Bronchus fibroblast of lung (primary cell): ENCODE measurements at places on chromosomes 5 and 9. TPM values are rescaled to one million over a fixed set of nuclear protein-coding genes. Genes with fewer than 3 reads are reported as not detected.

Gene RBM18
- 6.2 and 6.4 TPM in 2 replicates for total RNA-seq

Gene ABLIM3
- total RNA-seq: 63.9 and 64.7 TPM in 2 replicates

Gene GRIN1
- not detected in 2 replicates for total RNA-seq

Gene ISOC1
- 16.2 and 18.2 TPM in 2 replicates for total RNA-seq

Gene GRXCR2
- not detected in 2 replicates for total RNA-seq
